ENCODE measurements at places on chromosomes 1 and 21.
A peak's percentile ranks its signal among the peaks of the same experiment; 100 is the strongest.

- DNase-seq: no peak
Observed at GRCh38 chr21:21851657-21852056, 853.4 kb downstream of the NCAM2 start.

GRCh38 chr21:36321325-36322082 lies 1.5 kb downstream of the MORC3 start:
- peak; percentile 31 for DNase-seq

DNA sequence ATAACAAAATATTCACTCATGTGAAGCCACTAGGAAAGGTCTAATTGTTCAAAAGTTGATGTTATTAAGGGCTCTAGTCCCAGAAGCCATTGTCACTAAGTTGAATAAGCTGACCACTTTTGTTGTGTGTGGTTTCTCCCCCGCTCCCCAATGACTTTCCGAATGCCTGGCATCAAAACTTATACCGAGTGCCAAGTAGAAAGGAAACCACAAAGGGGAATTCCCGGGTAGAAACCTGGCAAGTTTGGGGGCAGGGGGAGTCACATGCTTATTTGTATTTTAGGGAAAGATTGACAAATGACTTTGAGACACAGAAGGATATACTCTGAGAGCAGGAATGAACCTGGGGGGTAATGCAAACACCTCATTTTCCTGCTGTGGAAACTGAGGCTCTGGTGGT lies 154.1 kb downstream of the TGFBR3 start:
- no peak for DNase-seq

DNA sequence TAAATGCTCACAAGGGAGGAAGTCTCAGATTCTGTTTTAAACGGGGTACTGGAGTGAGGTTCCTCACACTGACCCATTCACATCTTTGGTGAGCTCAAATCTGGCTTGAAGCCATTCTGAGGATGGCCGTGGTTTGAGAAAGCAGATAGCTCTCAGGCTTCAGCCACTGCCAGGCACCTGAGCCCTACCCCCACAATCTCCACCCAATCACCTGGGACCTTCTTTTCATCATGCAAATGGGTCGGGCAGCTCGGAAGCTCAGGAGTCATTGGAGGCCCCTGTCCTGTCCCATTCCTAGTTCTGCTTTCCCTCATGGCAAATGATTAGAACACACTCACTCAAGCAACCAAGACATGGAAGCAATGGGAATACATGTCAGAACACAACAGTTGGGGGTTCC lies 141.4 kb upstream of the ETS2 start:
- peak; percentile 64 for DNase-seq

DNA sequence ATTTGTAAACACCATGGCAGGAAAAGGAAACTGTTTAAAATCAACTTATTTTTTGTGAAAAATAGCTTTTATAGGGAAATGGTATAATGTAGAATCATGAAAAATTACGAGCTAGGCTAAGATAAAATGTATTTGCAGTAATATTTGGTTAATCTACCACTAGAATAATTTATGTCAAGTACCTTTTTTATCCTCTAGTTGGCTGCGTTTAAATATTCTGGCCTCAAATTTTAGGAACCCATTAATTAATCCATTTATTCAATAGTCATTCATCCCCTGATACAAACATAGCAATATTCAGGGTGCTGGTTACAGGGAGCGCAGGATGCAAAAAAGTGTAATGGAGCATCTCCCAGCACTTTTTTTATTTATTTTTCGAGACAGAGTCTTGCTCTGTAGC lies 8.6 kb upstream of the IER5 start:
- DNase-seq: no peak

DNA sequence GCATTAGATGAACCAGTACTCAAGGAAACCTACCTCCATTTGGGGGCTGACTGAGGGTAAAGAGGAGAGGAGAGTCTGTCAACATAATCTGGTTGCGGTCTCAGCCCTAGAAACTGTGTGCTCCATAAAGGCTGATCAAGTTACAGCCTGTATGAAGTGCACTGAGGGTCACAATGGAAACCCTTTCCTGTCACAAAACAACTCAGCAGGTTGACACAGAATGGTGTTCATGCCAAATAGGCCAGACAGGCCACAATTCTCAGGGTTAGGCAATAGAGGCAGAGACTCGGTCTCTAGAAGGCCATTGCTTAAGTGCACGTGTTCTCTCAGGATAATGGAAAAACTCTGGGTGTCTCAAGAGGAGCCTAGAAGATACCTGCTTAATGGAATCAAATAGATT lies 4.1 kb upstream of the ANKRD35 start:
- DNase-seq: no peak

All from iPS-NIHi11 (cell line).